ENCODE measurements at places on chromosomes 6 and 20.

DNA sequence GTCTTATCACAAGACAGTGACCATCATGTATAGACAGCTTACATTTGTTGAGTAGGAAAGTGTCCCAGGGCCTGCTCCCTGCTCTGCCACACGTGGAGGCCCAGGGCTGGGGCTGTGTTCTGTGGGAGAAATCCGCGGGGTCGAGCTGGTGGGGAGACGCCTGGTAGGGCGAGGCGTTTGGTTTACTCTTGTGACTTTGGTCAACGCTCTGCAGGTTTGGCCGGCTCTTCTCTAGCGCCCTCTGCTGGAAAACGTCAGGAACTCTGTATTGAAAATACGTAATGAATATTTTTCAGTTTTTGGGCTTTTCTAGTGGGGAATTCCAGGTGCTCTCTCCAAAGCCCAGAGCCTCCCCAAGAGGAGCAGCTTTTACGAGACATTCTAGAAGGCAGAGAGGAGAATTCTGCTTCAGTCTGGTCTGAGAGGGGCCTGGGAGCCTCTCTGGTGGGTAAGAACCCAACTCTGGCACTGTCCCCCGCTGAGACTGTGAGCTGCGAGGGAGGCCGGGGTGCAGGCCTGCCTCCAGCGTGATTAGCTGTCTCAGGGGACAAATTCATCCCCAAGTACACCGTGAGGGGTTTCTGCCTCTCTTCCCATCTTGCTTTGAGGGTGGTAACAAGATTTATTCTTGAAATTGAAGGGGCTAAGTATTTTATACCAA lies 112.6 kb upstream of the RALGAPA2 start:
- no peak for DNase-seq

DNA sequence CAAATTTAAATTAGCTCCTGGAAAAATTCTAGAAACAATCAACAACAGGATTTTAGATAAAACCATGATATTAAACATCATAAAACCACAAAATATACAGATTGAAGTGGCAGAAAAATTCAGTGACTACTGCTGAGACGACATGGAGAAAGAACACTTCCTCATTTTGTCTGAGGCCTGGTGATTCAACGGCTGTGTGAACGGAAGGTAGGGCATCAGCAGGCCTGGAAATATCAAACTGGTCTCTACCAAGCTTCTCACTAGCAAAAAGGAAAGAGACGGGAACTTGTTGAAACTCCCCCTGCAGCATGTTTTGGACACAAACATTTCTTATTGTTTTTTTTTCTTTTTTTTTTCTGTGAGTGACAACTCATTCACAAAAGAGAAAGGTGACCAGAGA lies 58.0 kb upstream of the AHI1 start:
- no peak for DNase-seq

- no peak for DNase-seq
Measured at GRCh38 chr20:4087923-4088322, 72.6 kb upstream of the RNF24 start.

- DNase-seq = no peak
Measured at GRCh38 chr6:20056350-20056992, 155.8 kb downstream of the MBOAT1 start.

- no peak for DNase-seq
Measured at GRCh38 chr6:89941031-89941762, 46.9 kb downstream of the GJA10 start.
